ENCODE measurements at places on chromosomes 7 and 10.

GRCh38 chr10:101145750-101146391 is 14.8 kb downstream of the TLX1 start:
- no peak for DNase-seq

DNA sequence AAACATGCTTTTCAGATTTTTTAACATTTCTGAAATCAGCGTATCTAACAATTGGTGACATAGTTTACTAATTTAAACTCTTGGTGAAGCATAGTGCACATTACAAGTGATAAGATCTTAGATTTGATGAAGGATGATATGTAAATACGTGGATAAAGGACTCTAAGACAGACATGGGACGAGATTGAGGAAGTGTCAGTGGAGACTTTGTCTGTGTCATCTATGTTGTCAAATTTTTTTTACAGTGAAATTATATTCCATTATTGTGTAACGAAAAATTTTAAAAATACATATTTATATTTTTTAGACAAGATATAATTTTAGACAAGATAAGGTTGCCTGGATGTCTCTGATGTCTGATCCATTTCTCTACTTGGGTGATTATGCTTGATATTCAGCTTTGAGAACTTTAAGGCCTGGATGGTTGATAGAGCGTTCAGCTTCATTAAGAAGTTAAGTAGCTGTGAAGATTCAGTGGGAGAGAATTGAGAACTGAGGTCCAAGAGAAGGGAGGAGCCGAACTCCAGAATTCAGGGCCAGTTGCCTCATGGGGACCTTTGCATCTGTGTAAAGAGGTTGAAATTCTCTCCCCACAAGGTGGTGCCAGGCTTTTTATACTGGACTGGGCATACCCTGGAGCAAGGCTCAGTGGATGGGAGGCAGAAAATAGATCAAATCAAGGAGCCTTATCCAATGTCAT is 62.7 kb downstream of the KAT6B start:
- peak; percentile 31 for DNase-seq

DNA sequence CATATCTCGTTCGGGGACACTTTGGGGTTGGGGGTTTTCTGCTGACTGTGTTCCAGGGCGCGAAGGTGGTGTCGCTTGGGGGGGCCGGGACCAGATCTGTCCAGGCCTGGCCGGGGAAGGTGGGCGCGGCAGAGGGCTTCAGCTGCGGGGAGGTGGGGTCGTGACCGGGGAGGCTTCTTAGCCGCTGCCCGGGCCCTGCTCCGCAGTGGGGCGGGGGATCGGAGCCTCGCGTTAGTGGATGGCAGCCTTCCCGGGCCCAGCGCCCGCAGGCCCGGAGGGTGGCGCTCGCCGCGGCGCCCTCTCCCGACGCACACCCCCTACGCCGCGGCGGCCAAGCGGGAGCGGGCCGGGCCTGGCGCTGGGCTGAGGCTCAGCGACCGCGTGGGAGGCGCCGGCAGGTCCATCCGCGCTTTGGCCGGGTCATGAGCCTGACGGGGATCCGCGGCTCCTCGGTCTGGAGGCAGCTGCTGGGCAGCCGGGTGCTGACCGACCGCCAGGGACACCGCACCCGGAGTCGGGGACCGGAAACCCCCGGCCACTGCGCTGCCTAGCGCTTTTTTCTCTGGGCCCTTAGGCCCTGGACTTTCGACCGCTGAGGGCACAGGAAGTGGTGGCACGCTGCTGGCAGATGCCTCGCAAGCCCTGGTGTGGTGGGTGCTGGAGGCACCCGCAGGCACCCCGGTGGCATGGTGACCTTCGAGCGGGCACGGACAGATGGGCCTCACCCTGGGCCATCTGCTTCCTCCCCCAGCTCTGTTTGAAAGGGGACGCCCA is 1.2 kb downstream of the AGAP3 start:
- DNase-seq = peak; percentile 52

GRCh38 chr7:91852263-91852741 is 28.2 kb downstream of the MTERF1 start:
- DNase-seq = no peak

- peak; percentile 50 for DNase-seq
Observed at GRCh38 chr7:54888067-54888733, 129.2 kb upstream of the SEC61G start.

- no peak for DNase-seq
Observed at GRCh38 chr7:25503306-25503705, 275.0 kb upstream of the NPVF start.

GRCh38 chr7:99196536-99197258 is 11.2 kb downstream of the KPNA7 start:
- DNase-seq = no peak

DNA sequence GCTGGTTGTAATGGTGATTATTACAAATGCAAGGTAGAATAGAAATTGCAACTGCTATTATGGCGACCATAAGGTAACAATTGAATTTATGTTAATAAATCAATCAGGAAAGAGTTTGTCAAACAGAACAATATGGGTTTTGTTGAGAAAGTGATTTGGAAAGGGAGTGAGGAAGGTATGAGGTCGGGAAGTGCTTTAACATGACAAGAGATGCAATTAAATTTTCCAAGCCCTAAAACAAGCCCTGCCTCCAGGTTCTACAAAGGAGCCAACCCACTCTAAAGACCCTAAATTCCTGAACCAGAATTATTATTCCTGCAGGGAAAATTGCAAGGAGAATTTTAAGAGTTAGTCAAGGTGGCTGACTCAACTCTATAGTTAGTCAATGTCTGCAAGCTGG is 363.7 kb downstream of the BMPER start:
- DNase-seq = no peak

- no peak for DNase-seq
Observed at GRCh38 chr10:83617172-83617571, 522.1 kb upstream of the GHITM start.

- DNase-seq = no peak
Observed at GRCh38 chr10:29202386-29202940, 86.4 kb upstream of the LYZL1 start.

DNA sequence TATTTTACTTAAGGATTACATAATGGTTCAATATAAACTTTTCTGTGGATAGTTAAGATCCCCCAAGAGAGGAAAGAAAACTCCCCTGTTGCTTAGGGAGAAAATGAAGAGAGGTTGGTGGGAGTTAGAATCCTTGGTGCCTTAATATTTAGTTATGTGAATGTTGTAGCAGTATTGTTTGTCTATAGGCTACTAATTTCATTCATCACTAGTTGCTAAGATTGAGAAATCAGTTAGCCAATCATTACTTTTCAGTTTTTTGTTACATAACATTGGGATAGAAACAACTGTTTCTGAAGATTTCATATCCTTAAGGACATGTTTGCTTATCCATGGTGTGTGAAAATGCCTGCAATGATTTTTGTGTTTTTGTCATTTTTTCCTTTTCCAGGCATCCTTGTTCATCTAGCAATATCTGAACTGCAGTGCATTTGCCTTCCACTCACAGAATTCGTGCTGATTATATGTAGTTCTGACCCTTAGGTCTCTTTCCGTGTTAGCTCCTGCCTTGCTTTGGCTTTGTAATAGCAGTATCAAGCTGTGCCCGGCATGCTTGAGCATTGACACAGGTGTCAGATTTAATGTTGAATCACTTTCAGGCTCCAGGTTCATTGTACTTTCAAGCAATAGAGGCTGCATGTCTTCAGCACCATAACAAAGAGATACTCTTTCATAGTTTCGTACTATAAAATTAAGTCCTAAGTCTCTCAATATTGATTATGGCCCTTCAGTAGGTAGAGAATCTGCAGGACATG is 85.0 kb downstream of the PODXL start:
- no peak for DNase-seq

DNA sequence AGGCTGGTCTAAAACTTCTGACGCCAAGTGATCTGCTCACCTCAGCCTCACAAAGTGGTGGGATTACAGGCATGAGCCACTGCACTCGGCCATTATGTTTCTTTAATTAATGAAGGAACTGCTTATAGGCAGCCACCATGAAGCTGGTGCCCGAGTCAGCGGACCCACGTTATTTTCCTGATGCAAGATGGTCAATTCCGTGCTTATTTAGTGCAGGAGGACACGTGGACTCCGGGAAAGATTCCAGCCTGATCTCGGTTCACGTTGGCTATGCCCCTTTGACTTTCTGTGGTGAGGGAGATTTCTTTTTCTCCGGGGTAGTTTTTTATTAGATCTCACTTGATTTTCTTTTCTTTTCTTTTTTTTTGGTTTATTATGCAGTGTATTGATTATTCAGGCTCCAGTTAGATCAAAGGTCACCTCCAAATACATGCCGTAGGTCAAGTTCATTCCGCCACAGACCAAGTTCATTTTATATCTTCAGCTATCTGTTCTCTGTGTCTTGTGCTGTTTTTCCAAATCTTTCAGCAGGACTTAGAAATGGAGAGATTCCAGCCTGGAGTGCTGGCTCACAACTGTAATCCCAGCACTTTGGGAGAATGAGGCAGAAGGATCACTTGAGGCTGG is 8.3 kb downstream of the CAMK1D start:
- DNase-seq = no peak

DNA sequence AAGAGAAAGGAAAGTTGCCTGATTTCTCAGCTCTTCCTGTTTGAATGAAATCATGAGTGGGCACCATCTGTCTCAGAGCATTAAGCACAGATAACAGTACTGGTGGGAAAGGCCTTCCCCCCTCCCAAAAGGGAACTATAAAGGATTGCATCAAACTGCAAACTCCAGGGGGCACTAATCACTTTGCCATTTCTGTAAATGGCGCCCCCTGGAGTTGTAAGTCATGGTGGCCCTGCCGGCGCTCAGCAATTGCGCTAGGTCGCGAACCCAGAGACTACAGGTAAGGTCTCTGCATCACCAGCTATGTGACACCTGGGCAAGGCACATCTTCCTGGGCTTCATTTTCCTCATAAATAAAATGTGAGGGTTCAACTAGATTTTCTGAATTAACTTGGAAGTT is 11.1 kb downstream of the LRRC4 start:
- no peak for DNase-seq

- DNase-seq = peak; percentile 46
Observed at GRCh38 chr7:780081-780480, 52.2 kb upstream of the SUN1 start.

- DNase-seq = peak; percentile 72
Observed at GRCh38 chr7:20219446-20220292, 2.5 kb upstream of the MACC1 start.

DNA sequence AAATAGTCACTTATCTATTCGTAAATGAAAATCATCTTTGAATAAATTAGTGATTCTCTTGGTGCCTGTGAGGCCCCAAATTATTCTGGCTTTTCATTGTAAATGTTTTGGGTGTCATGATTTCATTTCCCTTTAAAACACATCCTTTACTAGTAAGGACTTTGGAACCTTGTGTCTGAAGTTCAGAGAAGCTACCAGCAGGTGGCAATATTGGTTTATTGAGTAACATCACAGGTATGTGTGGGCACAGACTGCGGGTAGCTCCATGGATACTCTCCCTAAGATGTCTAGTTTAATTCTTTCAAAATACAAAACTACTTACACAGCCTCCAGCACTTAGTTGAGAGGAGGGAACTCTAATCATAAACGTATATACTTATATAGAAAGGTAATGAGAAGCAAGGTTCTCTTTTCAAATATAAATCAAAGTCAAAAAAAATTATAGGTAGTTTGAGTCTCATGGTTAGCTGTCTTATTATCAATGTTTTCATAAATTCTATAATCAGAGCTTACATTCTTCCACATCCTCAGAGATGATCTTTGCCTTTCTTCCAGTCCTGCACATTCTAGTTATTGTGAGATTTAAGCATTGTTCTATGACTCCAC is 449.6 kb downstream of the GRM8 start:
- DNase-seq = peak; percentile 68

- no peak for DNase-seq
Observed at GRCh38 chr10:10910634-10911033, 107.0 kb upstream of the CELF2 start.

DNA sequence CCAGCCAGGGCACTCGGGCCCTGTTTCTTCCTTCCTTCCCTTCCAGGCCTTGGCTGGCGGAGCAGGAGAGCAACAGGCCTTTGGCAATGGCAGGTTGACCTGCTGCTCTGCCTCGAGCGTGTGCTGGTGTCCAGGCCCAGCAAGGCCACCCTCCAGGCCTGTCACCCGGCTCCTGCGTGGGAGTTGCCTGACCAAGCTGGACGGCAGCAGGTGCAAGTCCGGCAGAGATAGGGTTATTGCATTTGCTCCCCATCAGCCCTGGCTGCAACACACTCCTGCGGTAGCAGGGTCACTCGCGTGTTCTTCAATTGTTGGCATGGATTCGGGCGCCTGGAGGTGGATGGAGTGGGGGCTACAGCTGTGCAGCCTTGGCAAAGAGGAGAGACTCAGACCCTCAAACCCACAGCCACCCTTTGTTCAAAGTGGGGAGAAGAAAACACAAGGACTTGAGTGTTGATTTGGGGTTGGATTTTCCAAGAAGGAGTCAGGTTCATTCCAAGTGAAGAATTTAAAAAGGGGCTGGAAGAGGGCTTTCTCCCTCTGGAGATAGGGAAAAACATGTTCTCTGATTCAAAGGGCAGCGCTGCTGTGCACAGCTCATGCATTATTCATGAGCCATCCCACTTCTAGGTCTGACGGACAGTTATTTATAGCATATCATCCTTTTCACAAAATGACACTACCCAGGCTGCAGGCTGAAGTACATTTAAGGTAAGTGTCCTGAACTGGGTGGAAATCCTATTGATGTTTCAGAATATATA is 64.2 kb upstream of the PITRM1 start:
- DNase-seq = no peak

GRCh38 chr7:131225619-131226513 is 101.8 kb upstream of the MKLN1 start:
- DNase-seq = peak; percentile 32

GRCh38 chr7:156151658-156152057 is 339.4 kb upstream of the SHH start:
- DNase-seq = no peak

GRCh38 chr7:107394276-107394675 is 75.6 kb upstream of the GPR22 start:
- no peak for DNase-seq

GRCh38 chr7:142899661-142900060 is 14.1 kb upstream of the TRPV6 start:
- DNase-seq = no peak

GRCh38 chr10:26335574-26336093 is 102.5 kb upstream of the APBB1IP start:
- no peak for DNase-seq

DNA sequence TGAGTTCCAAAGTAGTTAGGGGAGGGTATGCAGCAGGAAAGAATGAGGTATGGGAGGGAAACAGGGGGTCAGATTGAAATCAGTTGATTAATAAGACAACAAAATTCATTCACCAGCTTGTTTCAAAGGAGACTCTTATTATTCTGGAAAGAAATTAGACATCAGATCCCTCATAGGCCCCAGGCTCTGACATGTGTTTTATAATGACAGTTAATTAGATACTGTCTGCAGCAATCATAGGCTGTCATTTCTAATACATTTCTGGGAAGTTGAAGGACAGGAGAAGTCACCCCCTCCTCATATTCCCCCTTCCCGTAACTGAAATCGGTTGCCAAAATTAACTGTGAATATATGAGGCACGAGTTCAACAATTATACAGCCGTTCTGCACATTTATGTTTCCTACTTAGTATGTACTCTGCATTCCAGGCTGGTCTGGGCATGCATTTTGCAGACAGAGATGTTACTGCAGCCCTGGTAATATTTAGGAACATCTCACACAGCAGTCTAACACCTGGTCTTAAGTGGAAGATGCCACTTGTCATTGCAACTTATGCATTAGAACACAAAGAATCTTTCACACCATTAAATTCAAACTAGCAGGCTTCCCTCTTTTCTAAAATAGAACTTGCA is 355.2 kb upstream of the LRGUK start:
- DNase-seq = no peak

- DNase-seq = no peak
Observed at GRCh38 chr10:9800571-9800970, 1217.1 kb upstream of the CELF2 start.
